ENCODE measurements at places on chromosomes 3 and 15.

DNA sequence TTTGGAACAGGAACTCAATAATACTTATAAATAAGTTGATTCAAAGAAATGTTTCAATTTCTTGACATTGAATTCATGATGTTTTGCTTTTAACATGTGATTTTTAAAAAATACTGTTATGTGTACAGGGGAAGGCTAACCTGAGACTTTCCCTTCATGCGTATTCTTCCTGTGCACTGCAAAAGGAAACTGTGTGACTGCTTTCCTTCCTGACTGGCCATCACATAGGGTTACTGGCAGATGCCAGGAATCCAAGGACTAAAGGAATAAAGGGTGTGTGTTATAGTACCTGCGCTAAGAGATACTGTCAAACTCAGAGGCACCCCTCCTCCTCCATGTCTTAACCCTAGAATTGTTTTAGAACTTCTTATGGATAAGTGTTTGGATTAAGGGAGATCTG lies 236.0 kb downstream of the UBE2E2 start:
- DNase-seq, result no peak

DNA sequence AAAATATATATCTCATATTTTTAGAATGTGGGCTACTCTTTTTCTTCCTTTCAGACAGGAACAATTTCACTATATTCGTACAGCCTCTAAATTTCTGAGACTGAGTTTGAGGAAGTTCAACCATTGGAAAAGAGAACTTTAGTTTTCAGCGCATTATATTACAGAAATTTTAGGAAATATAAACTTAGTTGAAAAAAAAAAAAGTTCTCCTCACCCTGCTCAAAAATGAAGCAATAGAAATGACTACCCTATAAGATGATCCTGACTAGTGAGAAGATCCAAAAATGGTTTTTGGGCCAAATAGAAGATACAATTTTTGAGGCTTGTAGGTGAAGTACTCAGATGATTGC lies 139.6 kb downstream of the MCTP2 start:
- DNase-seq, result no peak

DNA sequence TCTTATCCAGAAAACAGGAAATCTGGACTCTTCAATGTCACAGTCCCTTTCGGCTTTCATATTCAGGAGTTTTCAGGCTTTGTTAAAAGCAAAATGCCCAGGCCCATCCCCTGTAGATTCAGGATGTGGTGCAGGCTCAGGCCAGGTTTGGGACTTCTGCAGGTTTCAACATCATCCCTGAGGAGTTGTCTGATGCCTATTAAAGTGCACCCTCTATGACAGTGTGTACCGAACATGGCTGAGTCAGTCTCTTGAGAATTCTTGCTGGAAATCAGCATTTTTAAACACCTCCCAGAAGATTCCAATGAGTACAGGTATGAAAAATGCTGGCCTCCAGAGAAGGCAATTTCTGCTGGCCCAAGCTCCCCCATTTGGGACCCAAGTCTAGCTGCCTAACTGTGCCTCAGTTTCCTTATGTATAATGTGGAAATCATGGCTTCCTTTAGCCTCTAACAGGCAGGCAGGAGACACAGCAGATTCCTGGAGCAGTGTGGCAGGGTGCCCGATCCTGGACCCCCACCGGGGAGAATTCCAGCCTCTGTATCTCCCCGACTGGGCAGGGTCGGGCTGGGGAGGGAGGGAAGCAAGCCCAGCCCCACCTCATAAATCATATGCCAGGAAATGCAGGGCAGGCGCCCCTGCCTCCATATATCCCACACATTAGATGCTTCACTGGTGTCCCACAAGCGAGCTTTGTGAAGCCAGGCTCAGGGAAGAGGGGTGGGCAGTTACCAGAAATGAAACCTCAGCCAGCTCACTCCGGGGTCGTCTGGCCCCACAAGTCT lies 44.4 kb upstream of the SLC6A11 start:
- no peak for DNase-seq

DNA sequence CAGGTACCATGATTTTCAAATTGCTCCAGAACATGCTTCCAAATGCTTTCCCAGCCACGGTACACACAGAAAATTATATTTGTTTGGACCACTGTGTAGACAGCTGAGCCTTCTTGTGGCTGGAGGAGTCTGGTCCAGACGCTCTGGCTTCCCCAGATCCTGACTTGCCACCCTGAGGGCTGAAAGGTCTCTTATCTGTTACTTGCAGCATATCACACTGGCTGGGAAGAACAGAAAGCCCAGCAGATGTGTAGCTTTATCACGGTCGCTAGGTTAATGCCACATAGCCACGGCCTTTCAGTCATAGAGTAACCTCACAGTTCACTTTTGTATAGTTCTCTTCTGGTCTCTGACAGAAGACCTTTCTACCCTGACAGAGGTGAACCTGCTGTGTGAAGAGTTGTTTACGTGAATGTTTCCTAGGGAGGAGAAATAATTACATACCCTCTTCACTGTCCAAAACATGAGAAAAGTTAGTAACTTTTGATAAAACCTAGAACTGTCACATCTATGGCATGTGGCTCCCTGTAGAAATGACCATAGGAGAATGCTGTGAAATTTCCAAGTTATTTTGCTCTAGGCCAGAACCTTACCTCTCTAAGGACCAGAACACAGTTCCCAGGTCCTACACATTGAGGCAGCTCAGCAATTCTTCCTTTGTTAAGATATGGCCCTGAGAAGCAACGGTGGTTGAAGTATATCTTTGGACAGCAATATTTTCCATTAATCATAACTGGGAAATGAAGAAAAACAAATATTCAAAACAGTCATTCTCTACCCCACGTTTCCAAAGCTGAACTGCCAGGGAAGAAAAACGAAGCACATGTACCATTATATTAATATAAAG lies 15.8 kb upstream of the STIMATE start:
- DNase-seq, result no peak

DNA sequence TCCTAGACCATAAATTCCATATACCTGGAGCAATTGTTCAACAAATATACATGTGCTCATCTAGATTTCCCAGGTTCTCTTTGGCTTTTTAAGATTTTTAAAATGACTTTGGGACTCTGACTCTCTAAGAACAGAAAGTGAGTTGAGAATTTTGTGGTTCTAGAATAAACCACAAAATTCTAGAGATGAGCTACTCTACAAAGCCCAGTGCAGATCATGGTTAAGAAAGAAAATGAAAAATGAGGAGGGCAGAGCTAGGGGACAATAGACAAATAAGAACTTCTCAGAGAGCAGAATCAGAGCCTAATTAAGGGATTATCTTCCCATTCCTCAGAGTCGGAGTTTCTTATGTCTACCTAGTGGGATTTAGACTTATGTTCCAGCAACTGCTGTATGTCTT lies 694.7 kb downstream of the ZNF385D start:
- no peak for DNase-seq

- no peak for DNase-seq
Measured at GRCh38 chr3:44468572-44469520, 8.6 kb downstream of the ZNF445 start.

- DNase-seq, result no peak
Measured at GRCh38 chr3:191975936-191976335, 515.0 kb downstream of the PYDC2 start.

DNA sequence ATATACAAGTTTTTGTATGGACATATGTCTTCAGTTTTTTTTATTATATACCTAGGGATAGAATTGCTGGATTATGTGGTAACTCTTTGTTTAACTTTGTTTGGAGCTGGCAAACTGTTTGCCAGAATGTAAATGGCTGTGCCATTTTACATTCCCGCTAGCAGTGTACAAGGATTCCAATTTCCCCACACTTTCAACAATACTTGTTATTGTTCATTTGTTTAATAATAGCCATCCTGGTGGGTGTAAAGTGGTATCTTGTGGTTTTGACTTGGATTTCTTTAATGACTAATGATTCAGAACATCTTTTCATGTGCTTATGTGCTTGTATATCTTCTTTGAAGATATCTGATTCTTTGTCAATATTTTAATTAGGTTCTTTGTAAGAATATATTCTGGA lies 64.4 kb downstream of the ZNF609 start:
- no peak for DNase-seq

- DNase-seq, result no peak
Measured at GRCh38 chr3:58564456-58565160, 12.6 kb downstream of the FAM107A start.

- no peak for DNase-seq
Measured at GRCh38 chr3:111668888-111669488, 73.8 kb upstream of the ZBED2 start.

Data from right forelimb (tissue), 1 donor.